H1 (cell line): ENCODE measurements at places on chromosomes 6 and 20.

GRCh38 chr6:151065027-151065815 is 174.5 kb upstream of the AKAP12 start:
- no peak for DNase-seq

DNA sequence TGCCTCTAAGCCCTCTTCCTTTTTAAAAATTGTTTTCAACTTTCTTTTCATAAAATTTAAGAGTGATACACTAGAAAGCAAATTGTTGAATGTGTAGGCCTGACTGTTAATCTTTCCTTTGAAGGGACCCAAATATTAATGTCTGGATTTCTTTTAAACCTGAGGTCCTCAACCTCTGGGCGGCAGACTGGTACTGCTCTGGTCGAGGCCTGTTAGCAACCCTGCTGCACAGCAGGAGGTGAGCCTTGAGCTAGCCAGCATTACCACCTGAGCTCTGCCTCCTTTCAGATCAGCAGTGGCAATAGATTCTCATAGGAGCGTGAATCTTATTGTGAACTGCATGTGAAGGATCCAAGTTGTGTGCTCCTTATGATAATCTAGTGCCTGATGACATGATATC is 191.2 kb downstream of the MANEA start:
- peak; percentile 52 for DNase-seq

- DNase-seq: no peak
Measured at GRCh38 chr20:48766205-48766604, 61.6 kb downstream of the PREX1 start.

DNA sequence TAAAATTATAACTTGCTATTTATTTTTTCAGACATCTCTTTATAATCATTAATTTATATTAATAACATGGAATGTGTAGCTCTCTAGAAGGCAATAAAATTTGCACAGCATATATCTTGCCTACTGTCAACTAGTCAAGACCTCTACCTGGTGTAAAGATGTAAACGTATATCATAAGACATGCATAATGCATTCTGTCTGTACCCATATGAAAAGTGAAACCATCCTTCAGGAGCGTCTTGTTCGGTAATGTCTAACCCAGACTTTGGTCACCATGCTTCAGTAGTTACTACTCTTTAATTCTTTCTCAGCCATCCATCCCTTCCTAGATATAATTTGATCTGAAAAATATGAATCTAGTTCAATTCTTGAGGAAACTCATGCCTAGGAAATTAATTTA is 21.0 kb downstream of the CEP43 start:
- DNase-seq: no peak

DNA sequence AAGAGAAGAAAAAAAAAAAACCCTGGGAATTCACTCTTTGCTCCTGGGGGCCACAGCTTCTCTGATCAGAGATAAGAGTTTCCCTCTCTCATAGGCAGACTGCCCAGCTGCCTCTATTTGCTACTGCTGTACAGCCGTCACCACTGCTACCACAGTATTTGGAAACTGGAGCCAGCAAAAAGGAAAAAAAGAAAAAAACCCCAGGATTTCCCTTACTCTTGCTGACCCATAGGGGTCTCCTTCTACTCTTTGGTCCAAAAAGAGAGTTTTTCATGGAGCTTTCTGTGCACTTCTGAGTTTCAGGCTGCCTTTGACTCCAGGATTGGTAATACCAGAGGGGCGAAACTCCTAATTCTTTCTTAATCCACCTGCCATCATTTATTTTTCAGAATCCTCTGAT is 89.7 kb downstream of the MDGA1 start:
- DNase-seq: no peak

DNA sequence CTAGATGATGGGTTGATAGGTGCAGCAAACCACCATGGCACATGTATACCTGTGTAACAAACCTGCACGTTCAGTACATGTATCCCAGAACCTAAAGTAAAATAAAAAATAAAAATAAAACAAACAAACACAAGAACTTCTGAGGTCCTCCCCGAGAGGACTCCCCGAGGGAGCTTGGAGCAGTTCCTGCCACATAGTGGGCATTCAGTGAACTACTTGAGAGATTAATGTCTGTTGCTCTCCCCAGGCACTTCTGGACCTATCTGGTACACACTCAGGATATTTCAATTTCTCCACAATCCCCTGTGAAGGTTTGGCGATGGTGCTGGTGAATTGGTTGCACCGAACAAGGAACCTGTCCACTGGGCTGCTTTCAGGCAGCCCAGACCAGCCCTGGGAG is 311.2 kb downstream of the ESR1 start:
- no peak for DNase-seq

- no peak for DNase-seq
Measured at GRCh38 chr6:52098721-52099120, 11.3 kb upstream of the PKHD1 start.

- DNase-seq: no peak
Measured at GRCh38 chr6:18492972-18493371, 105.8 kb downstream of the RNF144B start.

GRCh38 chr20:62740286-62741141 is 31.9 kb downstream of the NTSR1 start:
- no peak for DNase-seq

DNA sequence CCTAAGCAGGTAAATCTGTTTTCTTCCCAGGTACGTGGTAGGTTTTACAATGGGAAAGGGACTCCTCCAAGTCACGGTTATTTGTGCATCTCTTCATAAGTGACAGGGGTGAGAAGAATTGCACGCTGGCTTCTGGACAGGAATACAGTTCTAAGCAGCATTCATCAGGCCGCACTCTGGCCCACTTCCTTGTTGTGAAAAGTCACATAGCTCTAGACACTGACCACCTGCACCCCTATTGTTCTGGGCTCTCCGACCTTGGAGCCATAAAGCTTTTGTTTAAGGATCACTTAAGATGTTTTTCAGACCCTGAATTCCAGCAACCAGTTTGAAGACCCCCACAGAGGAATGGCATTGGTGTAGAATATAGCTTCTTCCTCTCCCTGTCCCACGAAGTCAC is 31.4 kb downstream of the RAMACL start:
- no peak for DNase-seq

- DNase-seq: no peak
Measured at GRCh38 chr20:60473211-60473610, 515.0 kb downstream of the CDH26 start.

DNA sequence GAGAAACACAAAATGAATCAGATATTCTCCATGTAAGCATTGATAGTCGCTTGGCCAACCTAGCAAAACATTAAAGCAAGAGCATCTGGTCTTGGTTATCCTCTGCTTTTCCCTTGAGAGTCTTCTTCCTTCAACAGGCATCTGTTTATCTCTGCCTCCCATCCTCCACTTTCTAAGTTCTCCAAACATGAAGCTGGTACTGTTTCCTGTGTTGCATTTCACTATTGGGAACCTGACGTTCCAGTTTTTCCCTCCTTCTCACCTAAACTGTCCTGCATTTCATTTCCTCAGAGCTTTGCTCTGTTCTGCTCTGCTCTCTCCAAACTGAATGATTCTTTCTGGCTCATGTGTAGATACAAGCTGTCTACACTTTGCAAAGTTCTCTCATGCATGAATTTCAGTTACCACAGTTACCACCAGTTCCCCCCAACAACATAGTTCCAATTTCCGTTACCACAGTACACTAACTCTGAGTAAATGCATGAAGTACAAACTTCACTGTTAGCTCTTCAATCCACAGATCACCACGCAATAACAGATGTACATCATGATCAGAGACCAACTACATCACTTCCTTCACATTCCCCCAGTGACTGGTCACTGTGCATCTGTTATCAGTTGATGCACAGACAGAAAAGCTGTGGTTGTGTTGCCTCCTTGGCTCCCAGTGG is 86.7 kb upstream of the F13A1 start:
- DNase-seq: no peak

- DNase-seq: no peak
Measured at GRCh38 chr20:40683221-40683893, 5.7 kb downstream of the MAFB start.

- DNase-seq: no peak
Measured at GRCh38 chr6:65999288-65999791, 292.3 kb upstream of the EYS start.

GRCh38 chr20:60262967-60263603 is 304.9 kb downstream of the CDH26 start:
- DNase-seq: peak; percentile 34

DNA sequence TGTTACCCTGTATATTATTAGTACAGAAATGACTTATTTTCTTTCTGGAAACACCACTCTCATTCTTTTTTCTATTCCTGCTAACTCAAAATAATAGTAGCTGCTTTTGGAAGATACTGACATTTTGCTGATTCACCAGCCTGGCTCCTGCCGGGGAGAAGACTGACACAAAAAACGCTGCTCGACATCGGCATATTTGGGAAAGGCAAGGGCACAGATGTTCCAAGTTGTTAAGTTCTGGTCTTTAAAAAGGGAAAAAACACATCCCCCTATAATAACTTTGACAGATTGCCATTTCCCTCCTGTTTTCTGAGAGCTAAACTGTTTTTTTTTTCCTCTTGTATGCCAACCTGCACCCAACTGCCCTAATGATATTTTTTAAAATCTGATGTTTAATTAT is 55.4 kb downstream of the CTNNBL1 start:
- DNase-seq: no peak

DNA sequence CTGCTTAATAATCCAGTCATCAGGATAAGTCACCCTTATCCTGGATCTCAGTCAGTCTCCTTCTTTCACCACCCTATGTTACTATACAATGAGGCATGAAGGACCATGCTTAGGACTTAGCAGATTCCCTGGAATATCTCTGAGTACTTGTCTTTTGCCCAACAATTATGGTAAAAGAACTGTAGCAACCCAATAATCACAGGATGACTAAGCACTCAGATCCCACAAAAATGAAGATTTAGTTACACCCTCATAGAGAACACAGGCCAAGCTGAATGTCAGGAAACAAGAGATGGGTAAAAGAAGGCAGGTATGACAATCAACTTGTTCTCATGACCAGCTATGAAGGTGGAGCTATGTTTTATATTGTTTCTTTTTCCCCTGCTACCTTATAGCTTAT is 91.4 kb downstream of the EDN1 start:
- no peak for DNase-seq

DNA sequence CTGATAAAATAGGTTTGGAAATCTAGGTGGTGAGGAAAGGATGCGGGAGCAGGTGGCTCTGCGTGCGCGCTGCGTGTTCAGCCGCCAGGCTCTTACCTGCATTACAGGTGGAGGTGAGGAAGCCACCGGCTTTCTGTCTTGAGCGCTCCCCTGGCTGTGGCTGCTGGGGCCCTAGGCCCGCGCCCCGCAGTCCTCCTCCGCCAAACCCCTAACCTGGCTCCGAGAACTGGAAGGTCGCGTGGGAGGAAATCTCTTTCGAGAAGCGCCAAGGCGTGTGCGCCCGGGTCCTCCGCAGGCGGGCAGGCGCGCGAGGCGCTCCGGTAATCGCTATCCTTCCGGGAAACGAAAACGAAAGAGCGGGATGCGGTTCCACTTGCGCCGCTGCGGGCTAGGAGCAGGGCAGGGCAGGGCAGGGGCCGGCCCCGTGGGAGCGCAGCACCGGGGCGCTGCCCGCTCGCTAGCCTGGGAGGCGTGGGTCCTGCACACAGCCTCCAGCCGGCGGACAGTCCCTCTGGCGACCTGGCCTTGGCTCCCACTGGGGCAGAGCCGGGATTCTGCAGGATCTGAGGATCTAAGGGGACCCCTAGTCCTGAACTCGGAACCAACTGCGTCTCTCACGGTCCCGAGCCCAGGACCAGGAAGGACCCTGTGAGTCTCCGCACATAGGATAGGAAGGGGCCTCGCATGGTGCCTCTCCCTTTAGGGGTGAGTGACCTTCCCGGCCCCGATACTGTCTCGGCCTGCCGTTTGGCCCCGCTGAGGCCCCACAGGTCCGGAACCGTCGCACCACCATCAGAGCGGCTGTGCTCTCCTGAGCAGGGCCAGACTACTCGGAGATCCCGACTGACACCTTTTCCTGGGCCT is at the start of gene ETV7:
ETV7 (minus strand) TSS at position 230 of the 864 bp plus-strand sequence; CDS start at position 102, 128 bp downstream.
- peak; percentile 59 for DNase-seq

- DNase-seq: no peak
Measured at GRCh38 chr6:81878479-81878878, 126.0 kb upstream of the TENT5A start.

- DNase-seq: no peak
Measured at GRCh38 chr6:46787871-46788540, 5.2 kb upstream of the MEP1A start.

DNA sequence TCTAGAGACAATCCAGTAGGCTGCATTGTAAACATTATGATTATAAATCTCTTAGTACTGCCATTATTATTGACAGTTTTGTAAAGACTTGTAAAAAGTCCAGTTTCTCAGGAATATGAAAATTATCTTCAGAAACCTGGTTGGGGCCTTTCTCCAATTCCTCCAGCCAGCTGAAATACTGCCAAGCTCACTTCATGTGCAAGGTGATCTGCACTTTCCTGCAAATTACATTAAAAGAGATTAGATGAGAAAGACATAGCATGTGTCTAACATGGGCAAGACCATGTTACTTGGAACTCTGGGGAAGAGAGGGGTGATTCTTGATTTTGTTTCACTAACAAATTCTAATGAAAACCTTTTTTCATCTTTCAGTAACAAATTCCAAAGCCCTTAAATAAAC is 24.0 kb downstream of the PGM3 start:
- DNase-seq: no peak

GRCh38 chr20:56865055-56865454 is 235.9 kb downstream of the TFAP2C start:
- no peak for DNase-seq

DNA sequence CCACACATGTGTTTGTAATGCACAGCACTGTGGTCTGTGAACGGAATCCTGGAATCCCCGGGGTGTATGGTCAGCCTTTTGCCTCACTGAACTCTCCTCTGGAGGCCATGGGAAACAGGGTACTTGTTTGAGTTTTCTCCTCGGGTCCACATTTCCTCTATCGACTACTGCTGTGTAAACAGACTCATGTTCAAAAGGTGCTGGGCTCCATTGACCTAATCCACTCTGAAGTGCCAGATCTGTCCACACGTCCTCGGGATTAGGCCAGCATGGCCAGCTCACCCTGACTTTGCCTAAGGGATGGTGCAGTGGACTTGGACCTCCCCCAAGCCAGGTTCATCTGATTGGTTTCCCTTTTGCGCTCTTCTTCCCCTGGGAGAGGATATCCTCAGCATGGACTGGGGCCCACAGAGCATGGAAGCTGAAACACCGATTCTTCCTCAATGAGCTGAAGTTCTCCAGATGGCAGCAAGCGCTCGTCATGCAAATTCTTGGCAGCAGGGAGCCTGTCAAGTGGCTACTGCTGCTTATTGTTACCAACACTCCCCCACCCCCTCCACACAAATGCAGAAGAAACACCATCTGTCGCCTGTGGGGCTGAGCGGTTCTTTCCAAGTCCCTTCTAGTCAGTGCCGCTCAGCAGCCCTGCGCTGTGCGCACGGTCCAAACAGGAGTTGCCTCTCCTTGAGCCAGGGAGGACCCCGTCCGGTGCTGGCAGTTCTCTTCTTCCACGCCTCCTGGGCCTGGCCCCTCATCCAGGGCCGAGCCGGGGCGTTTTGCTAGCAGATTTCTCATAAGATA is 292.6 kb upstream of the MARCKS start:
- DNase-seq: peak; percentile 77

- DNase-seq: peak; percentile 93
Measured at GRCh38 chr6:28648035-28648877, 122.6 kb downstream of the GPX5 start.

- no peak for DNase-seq
Measured at GRCh38 chr20:5181492-5181891, 54.7 kb downstream of the CDS2 start.

GRCh38 chr6:149895048-149895590 is 2.8 kb downstream of the RAET1E start:
- DNase-seq: no peak
